H7 (cell line): ENCODE measurements at places on chromosomes 3 and 15. TPM values are rescaled to one million over a fixed set of nuclear protein-coding genes. Genes with fewer than 3 reads are reported as not detected.

CCDC39 gene
- total RNA-seq: 0.07 TPM in 1 of 2 replicates, not detected in the other

RUBCN gene
- total RNA-seq: 9.6 and 15.5 TPM in 2 replicates

SEMA7A gene
- total RNA-seq: 26.8 and 36.0 TPM in 2 replicates

SEMA3F gene
- 40.5 and 44.5 TPM in 2 replicates for total RNA-seq
